ENCODE measurements at places on chromosomes 12 and 14.

GRCh38 chr14:99775351-99775750 lies 17.9 kb upstream of the EML1 start:
- no peak for DNase-seq

DNA sequence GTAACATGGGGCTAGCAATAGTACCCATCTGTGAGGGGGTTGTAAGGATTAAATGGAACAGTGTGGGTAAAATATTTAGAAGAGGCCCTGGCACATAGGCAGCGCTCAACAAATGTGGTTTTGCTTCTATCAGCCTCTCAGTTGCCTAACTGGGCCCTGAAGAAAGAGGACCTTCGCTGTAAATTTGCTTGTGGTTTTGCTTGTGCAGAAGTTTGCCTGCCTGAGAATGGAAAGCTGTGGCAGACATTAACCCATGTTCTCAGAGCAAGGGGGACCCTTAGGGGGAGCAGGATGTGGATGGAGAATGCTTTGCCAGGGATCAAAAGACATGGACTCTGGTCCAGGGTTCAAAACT lies 160.1 kb downstream of the BRMS1L start:
- no peak for DNase-seq

DNA sequence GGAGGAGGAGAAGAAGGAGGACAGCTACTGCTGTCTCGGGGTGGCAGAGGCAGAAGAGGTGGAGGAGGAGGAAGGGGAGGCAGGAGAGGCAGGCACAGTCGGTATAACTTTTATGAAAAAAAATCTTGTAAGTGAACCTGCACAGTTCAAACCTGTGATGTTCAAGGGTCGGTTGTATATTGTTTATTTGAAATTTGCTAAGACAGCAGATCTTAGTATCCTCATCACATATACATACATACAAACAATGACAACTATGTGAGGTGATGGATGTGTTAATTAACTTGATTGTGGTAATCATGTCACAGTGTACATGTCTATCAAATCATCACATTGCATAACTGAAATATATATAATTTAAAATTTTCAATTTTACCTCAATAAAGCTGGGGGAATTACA lies 19.0 kb downstream of the ACTN1 start:
- DNase-seq = no peak

DNA sequence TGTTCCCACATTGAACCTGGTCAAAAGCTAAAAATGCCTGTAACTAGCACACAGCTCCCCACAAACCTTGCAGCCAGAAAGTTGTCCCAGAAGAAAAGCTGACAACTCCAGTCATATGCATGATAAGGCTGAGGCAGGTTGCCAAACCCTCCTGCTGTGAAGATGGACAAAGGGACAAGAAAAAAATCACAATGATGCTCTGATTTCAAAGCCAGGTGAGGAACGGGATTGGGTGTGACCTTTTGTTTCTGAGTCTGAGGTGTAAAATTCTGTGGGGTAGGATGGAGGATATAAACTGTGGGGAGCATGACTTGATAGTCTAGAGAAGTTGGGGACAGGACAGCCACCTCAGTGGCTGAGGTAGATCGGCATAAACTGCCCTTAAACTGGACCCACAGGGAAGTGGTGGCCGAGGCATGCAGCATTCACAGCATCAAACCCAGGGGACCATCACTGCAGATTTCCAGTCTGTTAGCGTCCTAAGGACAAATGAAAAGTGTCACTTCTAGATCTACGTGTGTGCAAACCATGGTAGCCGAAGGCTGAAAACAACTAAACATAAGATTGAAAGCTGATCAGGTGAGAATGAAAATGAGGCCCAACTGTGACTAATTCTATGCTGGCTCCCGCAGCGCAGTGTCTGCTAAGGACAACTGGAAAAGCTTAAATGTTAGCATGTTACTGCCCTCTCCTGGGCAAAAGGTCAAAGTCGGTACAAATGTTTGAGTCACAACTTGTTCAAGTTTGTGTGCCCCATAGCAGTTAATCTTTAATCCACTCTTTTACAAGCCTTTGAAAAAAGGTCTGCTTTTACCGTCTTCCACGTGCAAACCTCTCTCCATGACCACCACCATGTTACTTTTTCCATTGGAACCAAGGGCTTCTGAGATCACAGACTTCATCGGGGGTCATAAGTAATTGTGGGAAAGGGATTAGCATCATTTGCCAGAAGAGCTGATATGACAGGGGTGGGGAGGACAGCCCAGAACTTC lies 39.8 kb downstream of the GRIN2B start:
- no peak for DNase-seq

- no peak for DNase-seq
These were observed 193.8 kb downstream of the SYT1 start for GRCh38 chr12:79058342-79058741.

- no peak for DNase-seq
These were observed 26.8 kb downstream of the FERMT2 start for GRCh38 chr14:52923902-52924575.

DNA sequence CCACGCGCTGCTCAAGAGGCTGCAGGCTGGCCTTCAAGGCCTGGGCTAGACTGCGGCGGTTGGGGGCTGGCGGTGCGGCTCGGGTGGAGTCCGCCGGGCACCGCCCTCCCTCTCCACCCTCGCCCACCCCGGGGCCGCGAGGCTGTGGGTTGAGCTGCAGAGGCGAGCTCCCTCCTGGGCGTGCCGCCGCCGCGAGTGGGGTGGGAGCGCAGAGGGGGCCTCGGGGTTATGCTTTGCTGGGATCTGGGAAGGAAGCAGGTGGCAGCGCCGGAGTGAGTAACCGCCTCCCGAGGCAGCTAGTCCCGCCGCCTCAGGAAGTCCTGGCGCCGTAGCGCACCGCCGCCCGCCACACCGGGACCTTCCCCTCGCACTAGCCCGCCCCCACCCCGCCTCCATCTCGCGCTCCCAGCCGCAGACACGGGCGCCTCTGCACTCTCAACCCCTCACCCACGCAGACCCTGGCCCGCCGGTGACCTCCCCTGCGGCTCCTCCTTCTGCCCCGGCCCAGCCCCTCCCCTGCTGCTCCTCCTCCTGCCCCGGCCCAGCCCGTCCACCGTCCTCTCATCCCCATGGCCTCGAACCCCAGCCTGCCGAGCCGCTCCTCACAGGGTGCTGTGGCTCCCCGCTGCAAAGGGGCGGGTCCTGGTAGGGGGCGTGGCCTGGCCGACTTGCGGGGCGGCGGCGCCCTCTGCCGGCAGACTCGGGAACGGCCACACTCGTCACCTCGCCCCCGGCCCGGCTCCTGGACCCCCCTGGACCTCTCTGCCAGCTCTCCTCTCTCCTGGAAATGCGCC lies 16.6 kb downstream of the TAMALIN start:
- no peak for DNase-seq

DNA sequence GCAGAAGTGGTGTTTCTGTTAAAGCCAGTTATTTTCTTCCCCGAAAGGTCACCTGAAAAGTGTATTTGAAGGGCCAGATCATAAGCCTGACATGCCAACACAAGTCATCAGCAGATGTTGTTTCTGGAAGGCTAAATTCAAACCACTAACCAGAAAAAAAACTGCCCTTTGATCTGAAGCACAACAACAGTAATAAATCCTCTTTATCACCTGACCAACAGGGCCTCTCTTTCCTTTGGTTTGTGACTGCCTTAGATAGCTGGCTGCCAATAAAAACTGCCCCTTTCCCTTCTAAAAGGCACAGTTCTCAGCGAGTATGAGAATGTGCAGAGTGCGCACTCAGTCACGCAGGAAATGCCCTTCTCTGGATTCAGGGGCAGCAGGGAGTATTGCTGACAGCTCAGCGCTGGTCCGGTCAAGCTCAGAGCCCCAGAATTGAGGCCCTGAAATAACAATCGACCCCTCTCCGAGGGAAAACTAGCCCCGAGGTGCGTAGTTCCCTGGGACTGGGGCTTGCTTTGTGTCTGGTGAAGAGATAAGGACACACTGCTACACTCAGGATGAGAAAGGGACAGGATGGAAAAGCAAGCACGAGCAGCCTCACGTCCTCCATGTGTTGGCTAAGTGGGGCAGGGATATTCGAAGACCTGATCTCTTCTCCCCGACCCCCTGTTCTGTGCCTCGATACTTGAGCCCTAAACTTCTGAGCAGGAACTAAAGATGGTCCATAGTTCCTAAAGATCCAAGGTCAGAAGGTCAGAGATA lies 184.2 kb upstream of the GZMB start:
- DNase-seq = no peak

DNA sequence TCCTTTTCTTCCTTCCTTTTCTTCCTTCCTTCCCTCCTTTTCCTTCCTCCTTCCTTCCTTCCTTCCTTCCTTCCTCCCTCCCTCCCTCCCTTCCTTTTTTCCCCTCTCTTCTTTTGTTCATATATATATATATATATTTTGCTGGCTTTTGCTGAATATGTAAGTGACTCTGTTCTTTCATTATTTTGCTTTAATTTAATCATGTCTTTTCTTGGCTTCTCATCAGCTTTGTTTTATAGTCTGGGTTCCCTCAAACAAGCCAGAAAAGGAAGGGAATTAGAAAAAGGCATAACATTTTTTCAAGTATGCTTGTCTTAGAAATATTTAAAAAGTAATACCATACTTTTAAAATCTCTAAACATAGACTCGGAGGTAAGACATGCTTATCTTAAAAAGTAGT lies 219.9 kb upstream of the ATXN7L3B start:
- DNase-seq = no peak

DNA sequence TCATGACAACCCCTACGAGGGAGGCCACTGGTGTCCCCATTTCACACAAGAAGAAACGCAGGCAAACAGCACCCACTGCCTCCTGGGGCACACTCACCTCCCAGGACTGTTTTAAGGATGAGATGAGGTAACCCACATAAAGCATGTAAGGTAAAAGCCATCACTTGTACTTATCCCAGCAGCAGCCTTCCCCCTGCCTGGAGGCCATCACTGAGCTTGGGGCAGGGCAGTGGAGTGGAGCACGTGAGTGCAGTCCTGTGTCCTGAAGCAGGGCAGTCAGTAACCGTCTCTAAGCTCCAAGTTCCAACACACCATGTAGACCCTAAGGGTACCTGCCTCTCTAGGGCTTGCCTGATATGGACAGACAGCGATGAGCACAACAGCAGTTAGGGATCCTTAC lies 1.7 kb downstream of the POLE start:
- no peak for DNase-seq

GRCh38 chr14:58281969-58282368 lies 16.4 kb upstream of the ARID4A start:
- no peak for DNase-seq

- no peak for DNase-seq
These were observed 573 bp downstream of the CKB start for GRCh38 chr14:103521951-103522563.

DNA sequence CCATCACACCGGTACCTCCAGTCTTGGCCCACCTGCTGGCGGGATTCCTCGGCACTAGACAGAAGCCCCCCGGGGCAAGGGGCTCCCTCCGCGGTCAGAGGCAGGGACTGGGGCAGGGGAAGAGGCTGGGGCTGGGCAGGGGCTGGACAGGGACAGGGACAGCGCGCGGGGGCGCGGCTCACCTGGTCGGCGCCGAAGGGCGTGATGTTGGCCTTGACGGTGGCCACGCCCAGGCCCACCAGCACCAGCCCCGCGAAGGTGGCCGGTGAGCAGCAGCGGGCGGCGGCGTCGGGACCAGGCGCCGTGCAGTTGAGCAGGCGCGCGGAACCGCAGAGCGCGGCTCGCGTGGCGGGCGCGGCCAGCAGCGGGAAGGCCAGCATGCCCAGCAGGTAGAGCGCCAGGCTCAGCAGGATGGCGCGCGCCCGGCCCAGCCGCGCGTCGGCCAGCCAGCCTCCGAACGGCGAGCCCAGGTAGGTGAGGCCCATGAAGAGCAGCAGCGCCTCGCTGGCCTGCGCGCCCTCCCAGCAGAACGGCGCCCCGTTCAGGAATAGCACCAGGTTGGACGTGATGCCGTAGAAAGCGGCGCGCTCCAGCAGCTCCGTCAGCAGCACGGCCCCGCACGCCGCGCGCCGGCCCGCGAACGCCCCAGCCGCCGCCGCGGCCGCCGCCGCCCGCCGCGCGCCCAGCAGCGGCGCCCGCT lies 392 bp downstream of the SLC15A4 start:
- no peak for DNase-seq

- no peak for DNase-seq
These were observed 168.7 kb upstream of the RPL10L start for GRCh38 chr14:46820291-46820690.

- peak; percentile 36 for DNase-seq
These were observed 36.7 kb downstream of the FLRT2 start for GRCh38 chr14:85566603-85567002.

- no peak for DNase-seq
These were observed at the start of gene ABCD2 for GRCh38 chr12:39619660-39620433. Gene ABCD2, minus strand, starts transcription at chr12:39619803. Its CDS starts 188 bp downstream, at chr12:39619615.

DNA sequence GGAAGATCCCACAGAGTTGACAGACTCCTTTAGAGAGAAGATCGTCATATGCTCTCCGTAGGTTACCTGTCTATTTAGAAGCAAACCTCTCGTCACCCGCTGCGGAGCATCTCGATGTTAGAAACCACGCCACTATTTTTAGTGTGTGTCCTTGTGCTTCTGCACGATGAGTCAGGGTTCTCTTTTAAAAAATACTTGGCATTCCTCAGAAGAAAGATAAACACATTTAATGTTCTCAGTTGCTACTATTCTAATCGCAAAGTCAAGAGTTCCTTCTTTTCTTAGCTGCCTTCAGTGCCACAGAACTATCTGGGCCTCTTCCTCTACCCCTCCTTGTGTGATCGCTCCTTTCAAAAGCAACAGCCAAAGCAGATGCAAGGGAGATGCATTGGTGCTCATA lies 192.4 kb downstream of the PELI2 start:
- no peak for DNase-seq
